ENCODE measurements at places on chromosomes 5 and 9. TPM values are rescaled to one million over a fixed set of nuclear protein-coding genes. Genes with fewer than 3 reads are reported as not detected.

GRCh38 chr5:134525683-134526482 is 413 bp downstream of the JADE2 start:
- no peak for DNase-seq

GRCh38 chr9:91899594-91899993 is 50.4 kb downstream of the ROR2 start:
- DNase-seq: no peak

GRCh38 chr9:120536949-120537640 is 42.9 kb downstream of the CDK5RAP2 start:
- no peak for DNase-seq

GRCh38 chr9:31582071-31582470 is 802.4 kb upstream of the ACO1 start:
- DNase-seq: no peak

- DNase-seq: no peak
Observed at GRCh38 chr5:175109058-175109755, 334.8 kb downstream of the DRD1 start.

Gene GFI1B
- not detected for total RNA-seq

- no peak for DNase-seq
Observed at GRCh38 chr5:134088291-134088690, 26.2 kb upstream of the TCF7 start.

GRCh38 chr5:178533136-178533535 is 57.1 kb downstream of the COL23A1 start:
- no peak for DNase-seq

DNA sequence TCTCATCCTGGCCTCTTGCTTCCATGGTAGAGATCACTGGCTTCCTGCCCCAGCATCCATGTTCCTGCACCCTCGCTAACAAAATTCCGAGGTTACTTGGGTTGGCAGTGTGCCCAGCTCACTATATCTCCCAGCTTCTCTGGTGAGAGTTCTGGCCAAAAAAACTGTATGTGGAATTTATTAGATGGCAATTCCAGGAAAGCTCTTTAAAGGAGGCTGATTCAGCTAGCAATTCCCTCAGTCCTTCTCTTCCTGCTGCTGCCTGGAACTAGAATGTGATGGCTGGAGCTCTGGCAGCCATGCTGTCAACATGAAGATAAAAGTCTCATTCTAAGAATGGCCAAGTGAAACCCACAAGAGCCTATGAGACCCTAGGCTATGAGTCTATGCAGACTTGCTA is 88.8 kb downstream of the SECISBP2 start:
- no peak for DNase-seq

DNA sequence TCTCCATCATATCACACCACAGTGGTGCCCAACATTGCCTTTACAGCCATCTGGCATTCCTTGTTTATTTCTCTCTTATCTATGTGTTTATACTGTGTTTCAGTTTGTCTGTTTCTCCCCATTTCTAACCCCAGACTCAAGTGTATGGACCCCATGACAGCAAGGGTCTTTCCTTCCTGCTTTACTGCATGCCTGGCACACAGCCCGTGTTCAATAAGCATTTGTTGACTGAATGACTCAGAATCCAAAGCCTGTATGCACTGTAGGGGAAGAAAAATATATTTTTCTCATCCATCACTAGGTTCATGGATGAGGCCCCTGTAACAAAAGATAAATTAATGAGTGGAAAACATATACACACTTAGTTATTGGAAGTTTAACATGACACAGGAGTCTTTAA is 190.8 kb upstream of the SEMA6A start:
- no peak for DNase-seq

DNA sequence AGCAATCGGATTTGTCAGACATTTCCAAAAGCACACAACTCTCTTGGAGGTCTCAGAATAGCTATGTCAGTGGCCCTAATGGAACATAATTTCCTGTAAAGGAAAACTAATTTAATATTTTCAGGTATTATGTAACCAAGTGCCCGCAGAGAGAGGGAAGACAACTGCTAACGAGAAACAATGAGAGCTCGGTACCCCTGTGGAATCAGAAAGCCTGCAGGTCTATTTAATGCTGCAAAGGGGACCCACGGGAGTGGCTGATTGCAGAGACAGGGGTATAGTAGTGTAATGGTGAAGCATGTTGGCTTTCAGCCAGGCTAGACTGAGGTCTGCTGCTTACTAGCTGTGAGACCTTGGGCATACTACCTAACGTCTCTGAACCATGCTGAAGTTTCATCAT is 508.1 kb upstream of the BRINP1 start:
- DNase-seq: no peak

All from kidney epithelial cell (primary cell).